ENCODE measurements at places on chromosomes 1 and 21.

DNA sequence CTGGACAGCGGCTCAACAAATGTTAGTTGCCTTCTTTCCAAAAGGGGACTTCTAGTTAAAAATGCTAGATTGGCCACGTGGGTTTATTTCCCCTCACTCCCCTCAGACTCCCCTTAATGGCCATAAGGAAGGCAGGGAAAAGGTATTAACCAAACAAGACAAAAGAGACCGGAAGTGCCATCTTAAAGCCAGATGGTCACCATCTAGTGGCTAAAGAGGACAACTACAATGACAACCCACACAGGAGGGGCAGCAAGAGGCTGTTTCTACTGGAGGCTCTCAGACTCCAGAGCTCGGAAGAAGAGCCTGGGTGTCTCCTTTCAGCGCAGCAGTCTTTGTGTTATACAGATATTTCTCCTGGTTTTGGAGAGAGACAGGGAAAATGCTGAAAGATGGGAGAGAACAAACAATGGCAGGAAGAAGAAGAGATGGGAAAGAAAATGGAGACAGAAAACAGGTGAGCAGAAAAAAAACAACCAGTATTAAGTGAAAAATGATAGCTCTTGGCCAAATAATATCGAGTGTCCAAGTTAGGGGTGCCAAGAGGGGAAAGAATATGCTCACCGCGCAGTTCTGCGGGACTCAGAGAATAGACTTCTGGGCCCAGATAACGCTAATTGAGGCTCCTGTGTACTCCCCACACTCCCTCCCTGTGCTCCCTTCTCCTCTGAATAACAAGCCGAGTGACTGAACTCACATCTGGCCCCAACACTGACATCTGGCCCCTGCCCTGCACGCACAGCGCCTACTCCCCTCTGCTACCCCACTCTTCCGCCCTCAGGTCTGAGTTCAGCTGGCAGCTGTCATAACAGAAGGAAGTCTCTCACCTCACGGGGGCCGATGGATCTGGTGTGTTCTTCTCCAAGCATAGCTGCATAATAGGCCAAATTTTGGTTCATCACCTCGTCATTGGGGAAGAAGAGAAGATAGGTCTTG is 9.6 kb downstream of the P3H1 start:
- peak; percentile 36 for DNase-seq

- DNase-seq = no peak
Observed at GRCh38 chr1:98839840-98840239, 164.8 kb downstream of the PLPPR5 start.

DNA sequence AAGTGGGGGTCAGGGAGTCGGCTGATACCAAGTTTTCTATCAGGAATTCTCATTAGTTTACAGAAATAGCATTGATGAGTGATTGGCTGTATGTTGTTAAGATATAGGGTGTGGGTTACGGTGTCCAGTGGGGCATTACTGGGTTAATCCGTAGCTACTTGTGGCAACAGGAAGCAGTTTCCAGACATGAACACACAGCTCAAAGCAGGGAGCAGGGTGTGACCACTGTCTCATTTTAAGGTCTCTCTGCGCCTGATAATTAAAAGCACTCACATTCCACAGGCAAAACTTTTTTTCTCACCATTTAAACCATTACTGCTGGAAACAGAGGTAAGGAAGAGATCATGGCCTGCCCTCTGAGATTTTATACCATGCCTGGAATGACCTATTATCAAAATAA is 114.9 kb downstream of the SIK1 start:
- no peak for DNase-seq

DNA sequence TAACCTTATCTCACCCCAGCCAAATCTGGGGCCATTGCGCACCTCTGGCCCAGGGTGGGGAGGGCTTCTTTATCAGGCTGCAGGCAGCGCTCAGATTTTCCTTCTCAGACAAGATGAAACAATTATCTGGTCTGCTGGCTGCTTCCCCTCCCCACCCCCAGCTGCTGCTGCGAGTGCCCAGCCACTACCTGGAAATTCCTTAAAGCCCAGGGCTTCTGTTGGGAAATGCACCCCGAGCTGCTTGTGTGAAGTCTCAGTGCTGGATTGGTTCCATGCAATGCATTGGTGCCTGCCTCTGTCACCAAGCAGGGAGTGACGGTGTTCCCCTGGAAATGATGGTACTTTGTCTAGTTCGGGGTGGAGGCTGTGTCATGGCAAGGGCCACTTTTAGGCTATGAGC is 18.5 kb upstream of the ACTL8 start:
- DNase-seq = no peak

DNA sequence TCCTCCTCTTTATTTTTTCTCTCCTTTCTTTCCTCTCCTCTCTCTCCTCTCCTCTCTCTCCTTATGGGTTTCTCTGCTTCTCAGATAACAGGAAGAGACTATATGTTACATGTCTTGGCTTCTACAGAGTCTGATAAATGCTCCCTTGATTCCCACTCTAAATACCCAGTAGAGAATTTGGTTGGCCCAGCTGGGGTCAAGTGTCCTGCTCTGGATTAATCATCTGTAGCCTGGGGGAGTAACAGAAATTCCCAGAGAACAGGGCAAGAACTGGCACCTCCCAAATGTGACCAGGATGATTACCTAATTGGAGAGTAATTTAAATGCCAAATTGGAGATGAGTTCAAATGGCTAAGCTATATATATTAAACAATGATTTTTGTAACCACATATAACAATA is 146.1 kb upstream of the LMO4 start:
- DNase-seq = no peak

GRCh38 chr1:39113109-39113743 is 87.1 kb downstream of the NDUFS5 start:
- no peak for DNase-seq

GRCh38 chr1:238107322-238107721 is 216.6 kb upstream of the ZP4 start:
- no peak for DNase-seq

GRCh38 chr1:32612189-32612881 is 38.0 kb downstream of the ZBTB8OS start:
- peak; percentile 44 for DNase-seq

DNA sequence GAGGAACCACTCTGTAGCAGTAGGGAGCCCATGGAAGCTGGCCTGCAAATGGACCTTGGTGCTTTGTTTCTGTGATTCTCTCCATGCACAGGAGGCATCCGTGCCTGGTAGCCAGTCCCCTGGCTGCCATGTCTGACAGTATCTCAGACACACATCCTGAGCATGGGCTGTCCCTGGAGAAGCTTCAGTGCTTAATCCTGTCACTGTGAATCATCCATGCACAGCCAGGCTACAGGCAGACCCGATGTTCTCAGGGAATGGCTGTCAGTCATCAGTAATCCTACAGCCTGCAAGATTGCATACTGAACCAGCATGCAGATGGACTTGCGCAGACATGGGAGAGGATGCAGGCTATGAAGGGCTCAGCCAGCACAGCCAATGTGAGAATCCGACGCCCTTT is 606.3 kb upstream of the PLXNA2 start:
- no peak for DNase-seq

DNA sequence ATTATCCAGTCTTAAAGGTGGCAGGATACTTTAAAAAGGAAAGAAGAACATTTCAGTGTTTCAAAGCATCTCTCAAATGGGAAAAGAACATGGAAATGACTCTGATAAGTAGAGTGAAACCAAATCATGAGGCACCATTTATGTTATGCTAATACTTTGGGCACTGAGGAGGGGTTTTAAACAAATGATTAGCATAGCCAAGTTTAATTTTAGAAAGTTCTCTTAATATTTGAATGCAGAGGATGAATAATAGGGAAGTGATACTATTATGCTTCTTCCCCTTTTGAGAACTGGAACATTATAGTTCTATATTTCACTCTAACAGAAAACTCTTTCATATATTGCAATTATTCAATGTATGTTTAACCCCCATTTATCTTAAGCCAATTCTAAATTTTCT is 1181.9 kb upstream of the PRMT6 start:
- no peak for DNase-seq

GRCh38 chr1:31400393-31400792 is 12.6 kb upstream of the SERINC2 start:
- DNase-seq = no peak

- no peak for DNase-seq
Observed at GRCh38 chr1:3885611-3886010, 14.5 kb downstream of the C1orf174 start.

- DNase-seq = no peak
Observed at GRCh38 chr1:7769673-7770412, 1.3 kb upstream of the VAMP3 start.

- DNase-seq = no peak
Observed at GRCh38 chr1:178694923-178695525, 30.0 kb upstream of the RALGPS2 start.

GRCh38 chr1:221263831-221264767 is 384.9 kb downstream of the HLX start:
- peak; percentile 52 for DNase-seq

- DNase-seq = no peak
Observed at GRCh38 chr1:175673371-175674150, 69.8 kb downstream of the TNR start.

GRCh38 chr1:156623946-156624813 is 5.0 kb downstream of the HAPLN2 start:
- no peak for DNase-seq

GRCh38 chr1:156337888-156338179 is 258 bp downstream of the CCT3 start:
- no peak for DNase-seq

DNA sequence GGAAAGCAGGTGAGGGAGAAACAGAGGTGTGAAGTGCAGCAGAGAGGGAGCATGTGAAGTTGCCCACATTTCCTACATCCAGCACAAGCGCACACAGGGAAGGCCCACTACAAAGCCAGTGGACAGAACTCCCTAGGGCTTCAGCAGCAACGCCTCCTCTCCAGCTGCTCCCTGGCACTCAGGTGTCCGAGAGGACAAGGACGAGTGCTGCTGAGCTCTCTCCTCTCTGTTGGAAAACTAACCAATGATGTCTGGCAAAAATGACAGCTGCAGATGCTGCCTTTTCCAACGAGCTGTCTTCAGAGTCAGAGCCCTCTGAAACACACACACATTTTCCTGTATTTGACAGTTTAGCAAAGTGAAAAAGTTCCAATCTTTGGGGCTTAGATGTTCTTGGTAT is 86.8 kb downstream of the HSF2BP start:
- DNase-seq = no peak

- DNase-seq = no peak
Observed at GRCh38 chr1:10901091-10901890, 104.8 kb upstream of the CASZ1 start.

DNA sequence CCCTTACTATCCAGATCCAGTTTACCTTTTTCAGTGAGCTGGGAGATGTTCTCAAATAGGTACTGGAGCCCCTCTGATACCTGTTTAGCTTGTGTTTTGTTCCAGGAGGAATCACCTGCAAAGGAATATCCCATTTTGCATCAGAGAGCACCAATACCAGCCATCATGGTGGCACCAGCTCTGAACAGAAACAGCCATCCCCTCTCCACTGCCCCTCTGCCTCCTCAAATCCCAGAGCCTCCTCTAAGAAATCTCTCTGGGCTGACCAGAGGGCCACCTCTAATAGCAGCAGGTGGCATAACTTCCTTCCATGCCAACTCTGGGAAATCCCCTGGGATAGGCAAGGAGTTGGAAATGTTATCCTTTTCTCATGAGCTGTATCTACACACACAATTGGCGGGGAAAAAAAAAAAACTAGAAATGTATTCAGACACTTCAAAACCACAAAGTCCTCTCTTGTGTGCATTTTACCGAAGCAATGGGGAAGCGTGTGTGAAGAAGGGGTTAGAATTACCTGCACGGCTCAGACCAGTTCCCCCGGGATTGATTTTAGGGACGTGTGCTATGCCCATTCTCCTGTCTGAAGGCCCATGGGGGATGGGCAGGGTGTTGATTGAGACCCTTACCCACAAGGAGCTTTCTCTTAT is 2.4 kb downstream of the PGLYRP4 start:
- DNase-seq = no peak

DNA sequence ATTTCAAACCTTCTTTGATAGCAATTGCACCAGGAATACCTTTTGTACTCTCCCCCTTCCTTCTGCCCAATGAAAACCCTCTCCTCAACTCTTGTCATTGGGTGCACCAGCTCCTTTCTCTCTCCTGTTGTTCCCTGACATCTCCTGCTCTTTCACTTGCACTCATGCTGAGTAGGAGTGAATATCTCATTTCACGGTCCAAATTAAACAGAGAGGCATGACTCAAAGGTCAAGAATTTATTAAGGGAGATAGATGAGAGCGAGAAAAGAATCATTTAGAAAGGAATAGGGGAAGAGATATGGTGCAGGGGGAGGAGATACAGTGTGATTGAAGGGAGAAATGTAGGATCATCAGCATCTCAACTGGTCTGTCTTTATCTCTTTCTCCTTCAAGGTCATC is 22.1 kb downstream of the AIM2 start:
- DNase-seq = no peak

DNA sequence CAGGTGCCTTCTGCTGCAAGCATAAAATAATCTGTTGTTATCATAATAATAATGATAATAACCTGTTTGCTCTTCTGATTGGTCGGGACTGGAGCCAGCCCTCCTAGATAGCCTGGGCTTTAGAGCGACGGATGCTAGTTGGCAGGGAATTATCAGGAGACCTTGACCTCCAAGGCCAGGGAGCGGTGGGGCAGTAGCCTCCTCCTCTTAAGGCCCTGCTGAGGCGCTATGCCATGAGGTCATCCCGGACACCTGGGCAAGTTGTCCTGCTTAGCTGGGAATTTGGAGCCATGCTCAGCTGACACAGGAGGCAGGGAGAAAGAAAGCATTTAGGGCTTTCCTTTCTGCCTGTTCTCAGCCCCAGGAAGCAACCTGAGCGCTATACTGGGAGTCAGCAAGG is 15.6 kb downstream of the C1orf115 start:
- DNase-seq = no peak

GRCh38 chr1:76279101-76279748 is 204.7 kb downstream of the ST6GALNAC3 start:
- DNase-seq = no peak

GRCh38 chr1:202086579-202087350 is 36.0 kb upstream of the GPR37L1 start:
- no peak for DNase-seq

- DNase-seq = no peak
Observed at GRCh38 chr1:77014073-77014788, 147.0 kb downstream of the ST6GALNAC5 start.

DNA sequence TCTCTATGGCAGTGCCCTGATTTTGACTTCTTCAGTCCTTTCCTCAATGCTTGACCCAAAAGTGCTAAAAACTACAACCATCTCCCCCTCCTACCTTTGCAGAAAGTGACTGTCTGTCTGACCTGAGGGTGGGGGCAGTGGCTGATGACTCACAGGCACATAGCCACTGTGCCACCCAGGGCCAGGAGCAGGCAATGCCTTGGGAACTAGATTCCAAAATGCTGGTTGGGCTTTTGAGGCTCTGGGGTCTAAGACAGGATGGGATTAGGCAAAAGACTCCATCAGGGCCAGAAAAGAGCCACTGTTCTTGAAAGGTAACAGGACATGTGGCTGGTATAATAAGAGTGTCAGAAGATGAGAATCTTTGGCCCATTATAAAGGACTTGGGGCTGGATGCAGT is 129.5 kb upstream of the KIAA0040 start:
- no peak for DNase-seq

GRCh38 chr1:9151328-9151860 is 22.5 kb upstream of the GPR157 start:
- no peak for DNase-seq

- DNase-seq = peak; percentile 73
Observed at GRCh38 chr1:212699104-212699624, 476 bp downstream of the BATF3 start.

Measured in activated CD4-positive, alpha-beta T cell treated with anti-CD3 and anti-CD28 coated beads, Interleukin-2, Interleukin-4, amounts not matched to agents 100 ng/mL and 50 ng/mL, durations not matched to agents 16 hours and 8 hours (primary cell).